ENCODE measurements at places on chromosomes 4 and X.

DNA sequence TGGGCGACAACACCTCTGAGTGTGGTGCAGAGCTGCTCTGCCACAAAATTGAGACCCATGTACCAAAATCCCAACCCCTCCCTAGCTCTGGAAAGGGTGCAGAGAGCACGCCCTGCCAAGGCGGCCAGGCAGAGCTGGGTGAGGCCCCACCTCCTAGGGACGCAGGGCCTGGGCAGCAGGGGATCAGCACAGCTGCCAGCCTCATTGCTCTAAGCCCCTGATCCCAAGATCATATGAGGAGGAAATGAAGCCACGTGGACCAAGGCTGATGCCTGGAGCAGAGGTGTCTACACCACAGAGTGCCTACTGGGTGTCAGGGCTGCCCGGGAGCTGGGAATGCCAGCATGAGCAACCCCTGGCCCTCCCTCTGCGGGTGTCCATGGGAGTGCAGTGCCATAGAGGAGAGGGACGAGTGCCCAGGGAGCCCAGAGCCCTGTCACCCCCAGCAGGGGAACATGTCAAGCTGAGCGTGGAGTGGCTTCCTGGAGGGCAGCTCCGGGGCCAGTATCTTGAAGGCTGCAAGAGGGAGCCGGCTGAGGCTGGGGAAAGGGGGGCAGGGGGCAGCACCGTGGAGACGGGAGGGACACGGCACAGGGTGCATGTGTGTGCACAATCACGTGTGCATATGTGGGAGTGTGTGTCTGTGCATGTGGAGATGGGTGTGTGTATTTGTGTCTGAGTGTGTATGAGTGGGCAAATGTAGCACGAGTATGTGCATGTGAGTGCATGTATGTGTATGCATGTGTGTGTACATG lies 63.9 kb upstream of the PSAPL1 start:
- peak; percentile 14 for DNase-seq

GRCh38 chrX:16124201-16124600 lies 836 bp downstream of the GRPR start:
- DNase-seq, result peak; percentile 39

- no peak for DNase-seq
Observed at GRCh38 chr4:185859111-185859510, 47.1 kb upstream of the SORBS2 start.

DNA sequence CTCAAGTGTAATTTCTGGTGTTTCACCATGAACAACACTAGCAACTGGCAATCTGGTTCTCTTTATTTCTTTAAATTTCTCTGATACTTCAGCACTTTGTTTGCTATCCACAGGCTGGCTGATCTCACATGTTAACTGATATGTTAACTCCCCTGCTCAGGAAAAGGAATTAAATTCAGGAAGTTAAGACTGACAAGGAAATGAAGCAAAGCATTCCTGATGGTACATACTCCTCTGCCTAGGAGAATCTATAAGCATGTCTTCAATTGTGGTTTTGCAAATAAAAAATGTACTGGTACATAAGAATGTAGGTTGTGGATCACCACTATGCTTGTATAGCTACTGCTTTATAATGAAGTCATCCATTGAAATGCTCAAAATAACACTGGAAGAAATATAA lies 1119.2 kb upstream of the INTU start:
- no peak for DNase-seq

- DNase-seq, result no peak
Observed at GRCh38 chrX:69116077-69116476, 49.2 kb downstream of the PJA1 start.

DNA sequence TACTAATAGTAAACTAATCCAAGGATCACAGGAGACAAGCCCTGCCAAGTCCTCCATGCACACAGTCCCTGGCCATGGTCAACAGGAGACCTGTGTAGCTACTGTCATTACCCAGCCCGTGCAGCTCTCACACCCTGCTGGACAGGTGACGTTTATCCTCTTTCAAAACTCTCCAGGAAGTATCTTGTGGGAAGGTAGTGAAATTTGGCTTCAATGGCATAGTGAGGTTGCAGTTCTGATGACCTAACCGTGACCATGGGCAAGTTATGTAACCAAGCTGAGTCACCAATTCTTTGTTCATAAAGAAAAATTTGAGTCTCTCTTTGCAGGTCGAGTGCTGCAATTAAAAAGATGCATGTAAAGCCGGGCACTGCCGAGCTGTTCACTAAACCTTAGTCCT lies 11.3 kb upstream of the SLC2A9 start:
- DNase-seq, result no peak

- no peak for DNase-seq
Observed at GRCh38 chr4:3291411-3291968, 1.3 kb upstream of the RGS12 start.

DNA sequence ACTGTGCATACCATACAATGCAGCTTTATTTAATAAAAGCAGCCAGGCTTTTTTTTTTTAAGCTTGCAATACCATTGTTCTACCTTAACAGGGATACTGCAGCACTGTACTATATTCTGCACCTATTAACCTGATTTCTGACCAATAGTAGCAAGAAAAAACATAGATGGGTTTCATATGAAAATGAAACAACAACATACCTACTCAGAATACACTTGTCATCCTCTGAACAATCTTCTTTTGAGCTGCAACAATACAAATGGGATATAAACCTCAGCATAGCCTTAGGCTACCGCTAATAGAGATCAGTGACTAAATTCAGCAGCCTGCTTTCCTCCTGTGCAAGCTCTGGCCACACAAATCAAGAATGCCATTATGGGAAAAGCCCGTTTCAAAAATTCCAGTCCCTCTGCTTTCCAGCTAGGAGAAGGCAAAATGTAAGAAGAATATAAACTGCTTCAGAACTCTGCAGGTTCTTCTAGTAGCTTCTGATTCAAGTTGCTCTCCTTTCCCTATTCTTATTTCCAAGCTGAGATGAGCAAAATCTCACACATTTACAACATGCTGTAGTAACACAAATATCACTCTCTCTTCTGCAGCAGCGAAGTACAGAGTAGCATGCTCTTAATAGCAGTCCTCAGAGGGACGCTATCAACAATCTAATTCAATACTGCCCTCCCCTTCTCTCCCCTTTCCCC lies 143.4 kb downstream of the KLHL13 start:
- DNase-seq, result peak; percentile 25
